Stimulated activated CD8-positive, alpha-beta memory T cell treated with anti-CD3 and anti-CD28 coated beads, Interleukin-4, amount 100 ng/mL, for 4 hours (primary cell): ENCODE measurements at places on chromosomes 12 and 14.

GRCh38 chr12:93144109-93144508, 215.0 kb upstream of the EEA1 start:
- DNase-seq, result no peak

DNA sequence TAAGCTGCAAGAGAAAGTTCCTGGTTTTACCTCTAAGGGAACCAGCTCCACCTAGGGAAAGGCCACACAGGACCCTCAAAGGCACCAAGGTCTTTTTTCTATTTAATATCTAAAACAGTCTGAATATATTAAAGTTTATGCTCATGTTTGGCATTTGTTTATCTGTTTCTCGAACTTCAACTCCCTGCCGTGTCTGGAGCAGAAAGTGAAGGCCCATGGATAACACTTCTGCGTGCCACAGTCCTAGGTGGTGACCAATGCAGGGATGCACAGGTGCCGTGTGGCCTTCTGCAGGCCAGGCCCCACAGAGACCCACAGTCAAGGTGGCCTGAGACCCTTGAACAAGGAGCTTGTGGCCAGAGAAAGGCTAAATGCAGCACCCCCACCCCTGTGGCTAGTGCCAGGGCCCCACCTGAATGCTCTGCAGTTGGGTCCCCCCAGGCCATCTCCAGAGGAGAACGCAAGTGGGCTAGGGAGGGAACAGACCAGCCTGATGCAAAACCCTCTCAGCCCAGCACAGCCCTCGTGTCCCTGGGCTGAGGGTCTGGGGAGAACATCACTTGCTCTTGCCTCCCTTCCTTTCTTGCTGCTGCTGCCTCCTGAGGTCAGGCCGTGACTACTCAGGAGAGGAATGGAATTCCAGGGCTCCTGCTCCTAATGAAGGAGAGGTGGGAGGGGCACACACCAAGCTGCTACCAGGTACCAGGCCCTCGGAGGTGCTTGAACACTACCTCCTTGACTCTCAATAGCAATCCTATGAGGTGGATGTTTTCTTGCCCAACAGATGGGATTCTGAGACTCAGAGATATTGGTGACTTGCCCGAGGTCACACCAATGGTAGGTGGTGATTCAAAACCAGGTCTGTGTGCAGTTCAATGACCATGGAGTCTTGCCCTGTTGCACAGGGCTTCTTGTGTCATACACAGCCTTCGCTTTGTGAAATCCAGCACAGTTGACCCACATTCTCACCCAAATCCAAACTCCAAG, 45.4 kb downstream of the PSMA6 start:
- no peak for DNase-seq

GRCh38 chr14:66998013-66998412, 191.2 kb upstream of the GARIN2 start:
- DNase-seq, result no peak

DNA sequence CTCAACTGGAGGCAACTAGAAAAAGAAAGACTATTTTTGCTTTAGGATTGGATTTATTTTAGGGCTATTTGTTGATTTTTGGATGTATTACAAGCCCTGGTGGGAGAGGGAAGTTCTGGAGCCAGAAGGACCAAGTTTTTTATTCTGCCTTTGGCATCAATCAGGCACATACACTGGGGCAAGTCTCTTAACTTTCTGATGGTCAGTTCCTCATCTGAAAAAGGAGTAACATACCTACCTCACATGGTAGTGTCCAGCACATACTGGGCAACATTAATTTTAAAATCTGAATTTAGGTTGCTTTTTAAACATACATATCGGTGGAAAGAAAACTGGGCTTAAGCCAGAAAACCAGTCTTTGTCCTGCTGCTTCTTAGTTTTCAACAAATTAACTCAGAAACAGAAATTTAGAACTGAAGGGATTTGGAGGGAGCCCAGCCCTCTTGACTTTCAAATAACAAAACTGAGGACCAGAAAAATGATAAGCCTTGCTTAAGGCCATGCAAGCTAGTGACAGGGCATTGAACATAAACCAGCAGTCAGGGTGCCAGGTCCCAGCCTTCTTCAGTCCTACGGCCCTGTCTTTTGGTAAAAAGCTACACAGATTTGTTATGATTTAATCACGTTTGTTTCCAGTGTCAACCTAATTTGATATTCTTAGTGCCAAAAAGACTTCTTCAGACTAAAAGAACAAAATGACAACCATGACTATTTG, 90.2 kb upstream of the SLC38A2 start:
- DNase-seq, result no peak

- no peak for DNase-seq
These were observed 7.2 kb downstream of the MFAP5 start for GRCh38 chr12:8655421-8655820.

DNA sequence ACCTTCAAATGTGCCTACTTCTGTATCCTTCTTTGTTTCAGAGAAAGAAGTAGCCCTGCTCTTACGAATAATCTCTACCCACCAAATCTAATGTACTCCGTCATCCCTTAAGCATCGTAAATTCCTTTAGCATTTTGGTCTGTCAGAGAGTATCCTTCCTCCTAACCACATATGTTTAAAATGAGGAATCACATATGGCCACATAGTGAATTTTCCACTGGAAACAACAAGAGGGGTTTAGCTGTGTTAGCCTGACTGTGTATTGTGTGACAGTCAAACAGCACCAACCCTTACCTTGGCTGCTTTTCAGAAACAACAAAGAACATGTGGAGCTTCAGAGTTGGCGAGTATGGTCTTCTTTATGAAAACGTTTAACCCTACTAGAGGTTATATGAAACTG, 5.5 kb downstream of the LUM start:
- DNase-seq, result no peak

DNA sequence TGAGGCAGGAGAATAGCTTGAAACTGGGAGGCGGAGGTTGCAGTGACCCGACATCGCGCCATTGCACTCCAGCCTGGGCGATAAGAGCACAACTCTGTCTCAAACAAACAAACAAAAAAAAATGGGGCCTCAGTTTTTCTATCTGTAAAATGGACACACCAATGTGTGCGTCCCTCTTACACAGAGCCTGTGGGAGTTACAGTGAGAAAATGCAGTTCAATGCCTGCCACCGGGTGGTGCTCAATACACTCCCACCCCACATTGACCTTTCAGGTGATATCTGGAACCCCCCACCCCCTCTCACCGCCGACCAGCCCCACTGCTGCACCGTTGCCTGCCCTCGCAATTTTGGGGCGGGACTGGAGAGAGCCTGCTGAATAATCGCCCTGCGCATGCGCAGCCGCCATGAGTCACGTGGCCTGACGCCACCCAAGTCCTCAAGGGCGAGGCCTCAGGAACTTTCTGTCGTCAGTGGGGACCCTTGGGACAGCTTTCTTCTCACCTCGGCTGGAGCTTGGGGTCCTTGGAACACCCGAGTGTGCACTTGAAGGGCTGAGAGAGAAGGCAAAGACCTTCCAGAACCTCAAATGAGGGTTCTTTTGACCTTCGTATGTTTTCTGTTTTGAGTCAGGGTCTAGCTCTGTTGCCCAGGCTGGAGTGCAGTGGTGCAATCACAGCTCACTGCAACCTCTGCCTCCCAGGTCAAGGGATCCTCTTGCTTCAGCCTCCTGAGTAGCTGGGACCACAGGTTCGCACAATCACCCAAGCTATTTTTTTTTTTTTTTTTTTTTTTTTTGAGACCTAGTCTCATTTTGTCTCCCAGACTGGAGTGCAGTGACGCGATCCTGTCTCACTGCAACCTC, 14.6 kb upstream of the CABP1 start:
- DNase-seq, result no peak

DNA sequence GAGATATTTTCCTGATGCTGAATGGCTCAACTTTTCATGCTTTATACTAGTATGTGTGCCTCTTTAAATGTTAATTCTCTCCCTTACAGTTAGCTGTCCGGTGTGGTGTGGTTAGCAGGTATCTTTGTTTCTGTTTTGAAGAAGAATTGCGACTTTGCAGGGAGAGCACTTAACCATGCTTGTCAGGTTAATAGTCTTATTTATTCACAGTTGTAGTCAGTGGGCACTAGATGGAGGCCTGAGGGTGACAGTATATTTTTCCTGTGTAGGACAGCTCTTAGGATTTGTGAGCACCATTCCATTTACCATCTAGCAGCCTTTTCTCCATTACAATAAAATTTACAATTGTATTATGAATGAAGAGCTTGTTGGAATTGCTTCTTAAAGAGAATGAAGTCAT, 34.9 kb downstream of the PDE3A start:
- no peak for DNase-seq

GRCh38 chr12:39032448-39032847, 127.1 kb upstream of the CPNE8 start:
- DNase-seq, result no peak

- DNase-seq, result no peak
These were observed 41.4 kb downstream of the NOC4L start for GRCh38 chr12:132185705-132186104.

- DNase-seq, result no peak
These were observed 514.6 kb downstream of the MED13L start for GRCh38 chr12:115762936-115763335.

DNA sequence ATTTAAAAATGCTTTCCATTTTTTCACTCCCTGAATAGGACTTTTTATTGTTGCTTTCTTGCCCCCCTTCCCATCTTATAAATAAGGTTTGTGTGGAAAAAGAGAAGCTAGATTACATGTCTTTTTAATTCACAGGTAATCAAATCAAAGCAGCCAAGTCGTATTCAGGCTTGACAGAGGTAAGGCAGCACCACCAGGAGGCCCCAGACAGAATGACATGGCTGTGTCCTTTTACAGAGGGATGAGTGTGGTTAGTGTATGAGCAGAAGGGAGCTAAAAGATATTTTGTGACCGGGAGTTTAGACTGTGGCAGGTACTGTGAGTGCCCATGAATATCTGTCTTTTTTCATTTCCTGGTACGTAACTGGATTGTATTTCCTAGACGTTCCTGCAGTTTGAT, 596.1 kb downstream of the ETNK1 start:
- no peak for DNase-seq
